Caki2 (cell line): ENCODE measurements at places on chromosomes 12 and 14. TPM values are rescaled to one million over a fixed set of nuclear protein-coding genes. Genes with fewer than 3 reads are reported as not detected.

KLHL28 gene
- total RNA-seq: 1.8 and 2.9 TPM in 2 replicates

DNA sequence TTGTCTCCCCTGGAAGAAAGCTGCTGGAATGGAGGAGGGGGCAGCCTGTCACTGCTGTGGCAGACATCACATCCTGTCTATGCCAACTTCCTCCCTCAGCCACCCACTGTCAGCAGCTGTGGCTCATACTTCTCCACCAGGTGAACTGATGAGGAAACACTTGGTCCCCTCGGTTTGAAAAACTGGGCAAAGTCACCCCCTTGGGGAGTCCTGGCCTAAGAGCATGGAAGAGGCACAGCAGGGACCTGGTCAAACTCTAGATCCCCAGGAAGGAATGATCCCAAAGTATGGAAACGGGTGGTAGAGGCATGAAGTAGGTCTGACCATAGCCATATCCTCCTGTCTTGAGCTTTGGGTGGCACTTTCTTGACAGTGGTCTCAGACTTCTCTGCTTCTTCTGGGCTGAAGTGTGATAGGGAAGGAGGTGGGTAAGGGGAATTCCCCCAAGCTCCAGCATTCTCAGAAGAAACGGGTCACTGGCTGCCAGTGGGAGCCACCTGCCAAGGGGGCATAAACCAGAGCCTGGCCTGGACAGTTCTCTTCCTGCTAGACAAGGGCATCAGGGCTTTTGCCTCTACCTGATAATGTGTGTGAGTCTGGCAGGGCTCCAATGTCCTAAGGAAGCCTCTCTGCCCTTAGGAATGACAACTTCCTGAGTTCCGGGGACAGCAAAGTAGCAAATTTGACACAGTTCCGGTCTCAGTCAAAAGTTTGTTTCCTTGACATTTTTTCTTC, 36.0 kb downstream of the FMNL3 start:
- DNase-seq: no peak

DNA sequence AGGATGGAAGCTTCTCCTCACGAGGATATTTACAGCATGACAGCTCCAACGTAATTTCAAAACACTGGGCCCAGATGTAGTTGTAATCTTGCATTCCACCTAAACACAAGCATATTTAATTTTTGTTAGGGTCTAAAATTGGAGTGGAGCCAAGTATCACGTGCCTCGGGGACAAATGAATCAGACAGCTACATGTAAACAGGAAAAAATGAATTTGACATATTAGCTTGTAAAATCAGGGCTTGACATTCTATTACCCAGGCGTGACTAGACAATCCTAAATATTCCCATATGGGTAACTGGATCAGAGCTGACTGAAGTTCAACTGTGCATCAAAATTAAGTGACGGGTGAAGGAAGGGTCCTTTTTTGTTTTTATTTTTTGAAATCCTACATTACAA, 59.0 kb downstream of the MDM2 start:
- DNase-seq: no peak

DNA sequence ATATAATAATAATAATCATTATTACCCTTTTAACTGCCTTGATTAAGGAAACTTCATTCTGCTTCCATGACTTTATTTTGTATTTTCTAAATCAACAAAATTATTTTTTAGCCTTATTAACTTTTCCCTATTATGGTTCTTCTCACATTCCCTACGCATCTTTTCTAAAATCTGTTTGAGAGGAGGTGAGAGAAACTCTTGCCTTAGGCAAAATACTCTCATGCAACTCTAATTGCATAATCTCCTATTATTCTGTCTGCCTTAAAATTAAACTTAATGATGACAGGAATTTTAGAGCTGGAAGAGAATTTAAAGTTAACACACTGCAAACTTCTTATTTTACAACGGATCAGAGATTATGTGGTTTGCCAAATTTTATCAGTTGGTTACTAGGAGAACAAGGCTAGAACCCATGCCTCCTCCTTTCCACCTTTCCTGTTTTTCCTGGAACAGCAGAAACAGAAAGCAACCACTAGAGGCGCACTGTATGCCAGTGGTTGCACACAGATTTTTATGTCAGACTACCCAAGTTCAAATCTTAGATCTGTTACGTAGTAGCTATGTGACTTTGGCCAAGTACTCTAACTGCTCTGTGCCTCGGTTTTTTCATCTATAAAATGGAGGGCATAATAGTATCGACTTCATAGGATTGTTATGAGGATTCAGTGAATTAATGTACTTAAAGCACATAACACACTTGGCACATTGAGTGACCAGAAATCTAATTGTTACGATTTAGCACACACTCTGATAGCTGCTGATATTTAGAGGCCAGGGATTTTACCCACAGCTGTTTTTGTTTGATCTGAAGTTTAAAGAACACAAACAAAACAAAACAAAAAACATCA, 4.3 kb upstream of the BRMS1L start:
- peak; percentile 17 for DNase-seq

DNA sequence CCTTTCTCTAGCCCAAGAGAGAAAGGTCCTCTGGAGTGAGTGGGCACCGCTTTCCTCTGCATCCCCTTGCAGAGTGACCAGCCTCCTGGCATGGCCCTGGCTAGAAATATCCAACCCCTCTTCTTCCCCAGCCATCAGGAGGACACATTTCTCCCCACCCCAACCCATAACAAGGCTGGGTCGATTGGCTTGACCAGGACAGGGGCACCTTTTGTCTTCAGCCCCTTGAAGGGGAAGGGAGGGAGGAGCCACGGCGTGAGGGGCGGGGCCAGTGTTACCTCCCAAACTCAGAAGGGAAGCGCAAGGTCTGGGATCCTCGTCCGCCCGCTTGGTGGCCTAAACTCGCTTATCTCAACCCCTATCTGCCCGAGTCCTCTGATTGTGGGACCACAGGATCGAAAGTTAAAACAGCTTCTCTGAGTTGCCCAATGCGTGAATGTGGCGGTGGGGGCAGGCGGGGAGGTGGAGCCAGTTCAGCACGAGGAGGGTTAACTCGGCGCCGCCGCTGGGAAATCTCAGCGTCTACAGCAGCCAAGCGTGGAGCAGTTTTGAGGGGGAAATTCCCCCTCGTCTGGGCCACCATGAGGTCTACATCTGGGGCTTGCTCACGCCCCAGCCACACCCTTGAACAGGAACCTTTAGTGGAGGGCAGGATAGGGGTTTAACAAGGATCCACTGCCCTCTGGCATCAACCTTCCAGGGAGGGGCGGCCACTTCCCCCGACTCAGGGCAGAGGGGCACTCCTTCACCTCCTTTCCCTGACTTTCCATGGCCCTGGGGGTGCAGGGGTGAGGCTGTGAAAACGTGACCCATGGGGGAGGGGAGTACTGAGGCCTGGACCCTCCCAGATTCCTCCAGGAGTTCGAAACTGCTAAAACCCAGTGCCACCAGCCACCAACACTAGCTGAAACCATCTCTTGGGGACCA, 795 bp downstream of the STAT6 start:
- DNase-seq: peak; percentile 70

NAA30 gene
- total RNA-seq: 10.0 and 15.4 TPM in 2 replicates

SSPN gene
- total RNA-seq: 3.9 and 34.1 TPM in 2 replicates

DCAF5 gene
- 7.8 and 9.0 TPM in 2 replicates for total RNA-seq

HOXC9 gene
- total RNA-seq: 1.4 and 2.4 TPM in 2 replicates

LTBR gene
- 102 and 136 TPM in 2 replicates for total RNA-seq

GPR84 gene
- total RNA-seq: not detected in 2 replicates

C14orf180 gene
- total RNA-seq: not detected in 2 replicates

BTBD6 gene
- 11.5 and 19.6 TPM in 2 replicates for total RNA-seq

- DNase-seq: no peak
Measured at GRCh38 chr12:89157413-89157812, 194.9 kb downstream of the DUSP6 start.

- DNase-seq: no peak
Measured at GRCh38 chr14:101843665-101844064, 82.2 kb downstream of the PPP2R5C start.

GRCh38 chr14:50350975-50351374, 38.9 kb downstream of the DMAC2L start:
- DNase-seq: no peak

DNA sequence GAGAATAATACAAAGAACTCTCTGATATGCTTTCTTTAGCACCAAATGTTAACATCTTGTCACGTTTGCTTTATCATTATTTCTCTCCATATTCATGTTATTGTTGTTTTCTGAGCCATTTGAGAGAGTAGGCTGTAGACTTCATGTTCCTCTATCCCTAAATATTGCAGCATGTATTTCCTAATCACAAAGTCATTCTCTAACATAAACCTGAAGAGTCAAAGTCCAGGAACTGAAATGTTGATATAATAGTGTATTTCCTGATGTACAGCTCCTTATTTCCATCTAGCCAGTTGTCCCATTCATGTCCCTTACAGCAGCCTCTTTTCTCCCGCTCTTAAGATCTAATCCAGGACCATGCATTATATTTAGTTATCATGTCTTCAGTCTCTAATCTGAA, 72.8 kb downstream of the SPATS2 start:
- no peak for DNase-seq

DNA sequence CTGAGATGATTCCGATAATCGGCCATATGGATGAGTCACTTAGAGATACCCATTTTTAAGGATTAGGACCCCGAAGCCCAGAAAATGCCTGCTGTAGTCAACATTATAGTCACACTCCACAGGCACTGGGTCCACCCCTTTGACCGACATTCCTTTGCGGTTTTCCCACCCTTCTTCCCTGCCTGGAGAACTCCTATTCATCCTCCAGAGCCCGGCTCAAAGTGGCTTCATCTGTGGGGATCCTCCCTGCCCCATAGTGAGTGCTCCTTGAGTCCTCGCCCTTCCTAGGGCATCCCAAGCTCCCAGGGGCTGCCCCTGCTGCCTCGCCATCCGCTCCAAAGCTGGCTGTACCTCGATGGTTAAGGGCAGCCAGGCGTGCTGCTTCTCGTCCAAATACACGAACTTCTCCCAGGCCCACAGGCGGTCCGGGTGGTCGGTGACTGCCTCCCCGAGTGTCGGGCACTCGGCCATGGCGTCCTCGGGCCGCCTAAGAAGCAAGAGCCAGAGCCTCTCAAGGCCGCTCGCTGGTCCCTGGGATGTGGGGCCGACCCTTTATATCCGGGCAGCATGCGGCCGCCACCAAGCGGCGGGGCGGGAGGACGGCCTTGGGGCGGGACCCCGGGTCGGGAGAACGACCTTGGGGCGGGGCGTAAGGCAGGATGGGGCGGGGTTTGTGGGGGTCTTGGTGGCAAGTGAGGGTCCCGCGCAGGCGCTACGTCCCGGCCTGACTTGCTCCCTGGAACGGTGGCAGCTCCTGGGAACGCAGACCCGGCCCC, at the start of gene TCL1A:
TSS of gene TCL1A (minus strand) at position 530 of the 776 bp plus-strand sequence. CDS start at position 471, 59 bp downstream.
- no peak for DNase-seq

- no peak for DNase-seq
Measured at GRCh38 chr12:124420996-124421674, 126.2 kb downstream of the RFLNA start.

DNA sequence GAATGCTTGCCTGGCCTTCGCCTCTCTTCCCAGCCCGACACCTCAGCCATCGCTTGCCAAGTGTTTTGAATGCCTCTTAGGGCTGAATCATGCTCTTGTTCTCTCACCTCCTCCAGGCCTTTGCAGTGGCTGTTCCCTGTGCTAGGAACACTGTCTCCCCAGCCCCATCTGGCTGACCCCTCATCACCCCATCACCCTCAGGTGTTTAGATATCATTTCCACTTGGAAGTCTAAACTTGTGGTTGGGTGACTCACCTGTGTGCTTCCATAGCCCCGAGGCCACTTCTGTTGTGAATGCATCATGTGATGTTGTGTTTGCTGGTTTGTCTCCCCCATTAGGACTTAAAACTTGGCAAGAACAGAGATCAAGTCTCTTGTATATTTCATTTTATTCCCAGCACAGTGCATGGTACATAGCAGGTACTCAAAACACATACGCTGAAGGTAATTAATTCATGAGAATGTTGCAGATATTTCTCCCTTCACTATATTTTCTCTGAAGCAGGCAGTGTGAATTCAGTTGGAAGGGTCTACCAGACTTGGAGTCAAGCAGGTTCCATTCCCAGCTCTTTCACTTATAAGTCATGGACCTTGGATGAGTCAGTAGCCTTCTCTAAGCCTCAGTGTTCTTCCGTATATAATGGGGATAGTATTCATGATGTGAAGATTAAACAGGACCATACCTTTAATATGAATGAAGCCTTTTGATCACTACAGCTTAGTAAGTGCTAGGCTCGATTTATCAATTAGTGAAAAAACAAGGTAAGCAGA, 67.8 kb downstream of the HRK start:
- DNase-seq: peak; percentile 86

C12orf54 gene
- total RNA-seq: not detected in 2 replicates

DNA sequence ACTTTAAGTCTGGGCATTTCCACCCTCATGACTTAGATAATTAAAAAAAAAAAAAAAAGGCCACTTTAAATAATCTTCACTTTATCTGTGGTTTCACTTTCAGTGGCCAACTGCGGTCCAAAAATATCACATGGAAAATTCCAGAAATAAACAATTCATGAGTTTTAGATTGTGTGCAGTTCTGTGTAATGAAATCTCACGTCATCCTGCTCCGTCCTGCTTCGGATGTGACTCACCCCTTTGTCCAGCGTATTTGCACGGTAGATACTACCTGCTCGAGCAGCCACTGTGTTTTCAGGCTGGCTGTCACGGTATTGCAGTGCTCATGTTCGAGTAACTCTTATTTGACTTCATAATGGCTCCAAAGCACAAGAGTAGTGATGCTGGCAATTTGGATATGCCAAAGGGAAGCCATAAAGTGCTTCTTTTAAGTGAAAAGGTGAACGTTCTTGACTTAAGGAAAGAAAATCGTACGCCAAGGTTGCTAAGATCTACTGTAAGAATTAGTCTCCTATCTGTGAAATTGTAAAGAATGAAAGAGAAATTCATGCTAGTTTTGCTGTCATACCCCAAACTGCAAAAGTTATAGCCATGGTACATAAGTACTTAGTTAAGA, 2.4 kb downstream of the E2F7 start:
- peak; percentile 79 for DNase-seq

DNA sequence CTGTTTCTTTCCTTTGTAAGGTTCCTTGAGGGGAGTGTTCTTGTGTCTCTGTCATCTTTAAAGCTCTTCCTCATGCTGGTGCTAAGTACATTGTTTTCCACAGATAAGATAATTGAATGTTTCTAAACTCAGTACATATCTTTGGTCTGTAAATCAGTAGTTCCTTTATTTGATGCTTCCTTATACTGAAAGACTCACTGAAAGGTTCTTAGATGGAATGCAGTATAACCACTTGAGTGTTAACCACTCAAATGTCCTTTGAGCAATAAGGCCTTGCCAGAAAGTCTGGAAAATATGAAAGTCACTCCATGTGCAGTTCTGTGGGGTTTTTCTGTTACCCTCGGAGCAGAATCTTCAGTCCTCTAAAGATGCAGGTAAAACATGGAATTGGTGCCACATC, 23.0 kb upstream of the RNU6-8 start:
- no peak for DNase-seq

- no peak for DNase-seq
Measured at GRCh38 chr14:99909513-99910064, 116.4 kb downstream of the EML1 start.

GRCh38 chr12:116534311-116535121, 24.7 kb upstream of the MAP1LC3B2 start:
- DNase-seq: peak; percentile 61

GRCh38 chr14:101025696-101026095, 122.2 kb upstream of the RTL1 start:
- DNase-seq: no peak

PRKD1 gene
- total RNA-seq: 5.1 and 10.3 TPM in 2 replicates

- no peak for DNase-seq
Measured at GRCh38 chr12:8226355-8226754, 1.1 kb downstream of the FAM90A1 start.

PCED1B gene
- 1.9 TPM in 1 of 2 replicates, not detected in the other for total RNA-seq
